ENCODE measurements at places on chromosomes 3 and 15. TPM values are rescaled to one million over a fixed set of nuclear protein-coding genes. Genes with fewer than 3 reads are reported as not detected.

CALML4 gene
- 56.3 TPM for total RNA-seq

DNA sequence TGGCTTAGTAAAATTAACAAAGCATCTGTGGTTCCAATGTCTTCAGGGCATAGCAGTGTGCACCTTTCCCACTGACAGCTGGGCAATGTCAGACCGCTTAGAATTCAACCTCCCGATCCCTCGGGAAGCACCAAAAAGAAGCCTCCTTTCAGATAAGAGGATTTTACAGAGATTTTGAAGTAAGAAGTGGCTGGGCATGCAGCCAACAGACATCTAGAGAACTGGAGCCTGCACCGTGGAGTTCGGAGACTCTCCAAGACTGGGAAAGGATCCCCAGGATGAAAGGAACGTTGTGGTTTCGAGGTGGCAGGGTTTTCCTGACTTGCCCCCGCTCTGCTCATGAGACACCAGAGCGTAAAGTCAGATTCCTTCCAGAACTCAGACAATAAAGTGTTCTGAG is 5.3 kb downstream of the FAM174B start:
- no peak overlapping the region for H3K27ac ChIP-seq
- H3K4me3 ChIP-seq: no peak overlapping the region
- DNase-seq: no peak
- no peaks in the 10 kb centered on the region for H3K27me3 ChIP-seq

CADPS gene
- total RNA-seq: 13.1 TPM

TMOD2 gene
- 6.1 TPM for total RNA-seq

GRCh38 chr15:62983956-62984355 is 58.6 kb upstream of the TPM1 start:
- no peaks in the 10 kb centered on the region for H3K36me3 ChIP-seq
- H3K4me1 ChIP-seq: no peaks in the 10 kb centered on the region
- no peak for DNase-seq

GRCh38 chr15:27796405-27797320 is 302.5 kb downstream of the OCA2 start:
- H3K4me1 ChIP-seq: no peaks in the 10 kb centered on the region
- no peak overlapping the region for H3K27ac ChIP-seq
- no peaks in the 10 kb centered on the region for H3K36me3 ChIP-seq
- DNase-seq: no peak
- no peaks in the 10 kb centered on the region for H3K27me3 ChIP-seq

GPR27 gene
- not detected for total RNA-seq

GRCh38 chr3:72591522-72592421 is 256.5 kb downstream of the SHQ1 start:
- no peaks in the 10 kb centered on the region for H3K27me3 ChIP-seq
- DNase-seq: peak; percentile 23
- H3K27ac ChIP-seq: no peak overlapping the region

DNA sequence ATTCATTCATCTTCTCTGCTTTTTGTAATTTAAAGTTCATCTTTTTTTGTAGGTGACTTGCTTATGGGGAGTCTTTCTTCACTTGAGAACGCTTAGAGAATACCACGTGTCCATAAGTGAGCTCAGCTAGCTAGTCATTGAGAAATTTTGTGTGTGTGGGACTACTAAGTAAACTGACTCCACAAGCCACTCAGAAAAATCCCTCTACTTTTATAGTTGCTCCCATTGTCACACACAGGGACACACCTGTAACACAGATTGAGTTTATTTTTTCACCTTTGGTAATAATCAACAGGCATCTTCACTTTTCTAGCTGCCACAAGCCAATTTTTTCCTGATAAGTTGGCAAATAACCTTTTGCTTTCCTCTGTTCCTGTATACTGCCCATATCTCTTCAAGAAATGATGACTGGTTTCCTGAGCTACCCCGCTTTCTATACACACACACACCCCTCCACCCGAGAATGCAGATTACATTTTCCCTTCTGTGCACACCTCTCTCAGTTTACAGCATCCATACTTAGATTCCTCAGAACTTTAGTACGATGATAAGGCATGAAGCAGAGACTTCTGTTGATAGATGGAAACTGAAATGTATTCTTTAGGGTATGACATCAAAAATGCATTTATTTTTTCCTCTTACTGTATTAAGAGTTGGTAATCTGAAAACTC is 4.6 kb downstream of the TSC22D2 start:
- H3K4me1 ChIP-seq: peaks cover 23% of the 10 kb centered on the region
- peak overlapping the region; percentile 15 for H3K4me3 ChIP-seq
- H3K27ac ChIP-seq: no peak overlapping the region
- no peak for DNase-seq
- H3K36me3 ChIP-seq: no peaks in the 10 kb centered on the region

GRCh38 chr3:123508178-123508577 is 59.3 kb upstream of the ADCY5 start:
- no peaks in the 10 kb centered on the region for H3K4me1 ChIP-seq
- no peak for DNase-seq
- H3K27ac ChIP-seq: no peak overlapping the region
- no peaks in the 10 kb centered on the region for H3K36me3 ChIP-seq
- H3K27me3 ChIP-seq: no peaks in the 10 kb centered on the region
- no peak overlapping the region for H3K4me3 ChIP-seq

DNA sequence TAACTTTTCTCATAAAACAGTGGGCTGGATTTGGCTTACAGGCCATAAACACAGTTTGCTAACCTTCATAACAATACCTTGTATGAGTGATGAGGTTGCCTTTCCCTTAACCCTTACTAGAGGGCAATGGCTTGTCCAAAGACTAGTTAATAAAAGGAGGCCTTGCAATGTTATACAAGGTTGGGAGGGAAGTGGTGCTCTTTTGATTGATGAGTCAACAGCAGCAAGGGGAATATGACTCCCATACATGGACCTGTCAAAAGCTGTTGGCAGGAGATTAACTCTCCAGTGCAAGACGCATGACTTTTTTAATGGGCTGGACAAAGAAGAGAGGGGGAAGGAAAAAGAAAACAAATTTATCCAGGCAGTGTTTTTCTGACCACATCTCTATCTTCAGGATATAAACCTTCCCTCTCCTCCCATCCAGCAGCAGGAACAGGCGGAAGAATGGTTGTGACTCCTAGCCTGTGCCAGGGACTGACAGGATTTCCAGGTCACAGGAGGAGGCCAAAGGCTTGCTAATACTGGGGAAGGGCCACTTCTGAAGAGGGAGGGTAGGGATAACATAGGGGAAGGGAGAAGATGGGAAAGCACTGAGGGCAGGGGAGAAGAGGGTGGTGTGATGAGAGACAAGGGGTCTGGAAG is 35.2 kb upstream of the ARL14 start:
- no peaks in the 10 kb centered on the region for H3K4me1 ChIP-seq
- no peak overlapping the region for H3K27ac ChIP-seq
- DNase-seq: no peak
- no peaks in the 10 kb centered on the region for H3K36me3 ChIP-seq
- no peaks in the 10 kb centered on the region for H3K27me3 ChIP-seq
- H3K4me3 ChIP-seq: no peak overlapping the region

DNA sequence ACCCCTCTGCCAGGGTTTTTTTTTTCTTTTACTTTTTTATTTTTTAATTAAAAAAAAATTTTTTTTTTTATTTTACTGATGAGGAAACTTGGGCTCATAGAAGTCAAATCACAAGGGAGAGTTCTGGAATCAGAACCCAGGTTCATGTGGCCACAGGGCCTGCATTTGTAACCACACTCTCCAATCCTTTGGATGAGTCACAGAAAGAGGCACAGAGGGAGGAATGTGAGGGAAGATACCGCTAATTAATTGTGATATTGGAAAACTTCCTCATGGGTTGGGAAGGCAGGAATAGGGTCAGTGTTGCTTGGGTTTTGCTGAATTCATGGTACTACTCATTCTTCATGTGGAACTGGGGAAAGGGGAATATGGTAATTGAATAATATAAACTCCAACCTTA is 132.9 kb upstream of the SLC6A11 start:
- no peaks in the 10 kb centered on the region for H3K36me3 ChIP-seq
- no peak overlapping the region for H3K27ac ChIP-seq
- no peak overlapping the region for H3K4me3 ChIP-seq
- H3K27me3 ChIP-seq: no peaks in the 10 kb centered on the region
- no peak for DNase-seq
- no peaks in the 10 kb centered on the region for H3K4me1 ChIP-seq

DNA sequence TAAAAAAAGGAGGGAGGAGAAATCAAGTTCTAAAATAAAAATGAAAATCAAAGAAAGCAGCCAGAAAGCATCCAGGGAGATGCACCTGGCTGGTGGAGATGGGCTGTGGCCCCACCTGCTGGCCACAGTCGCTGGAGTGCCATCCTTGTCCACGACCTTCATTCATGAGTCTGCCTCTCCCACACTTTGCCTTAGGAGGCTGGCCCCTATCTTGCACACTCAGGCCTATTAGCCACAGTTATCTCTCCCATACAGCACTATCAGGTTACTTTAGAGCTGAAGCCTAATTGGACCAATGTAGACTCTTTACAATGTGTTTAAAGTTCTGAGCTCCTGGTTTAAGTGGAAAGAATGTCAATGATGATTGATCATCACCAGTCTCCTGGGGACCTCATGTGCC is 392.0 kb upstream of the RORA start:
- no peaks in the 10 kb centered on the region for H3K4me1 ChIP-seq
- H3K4me3 ChIP-seq: no peak overlapping the region
- no peak for DNase-seq
- no peak overlapping the region for H3K27ac ChIP-seq
- no peaks in the 10 kb centered on the region for H3K27me3 ChIP-seq

GRCh38 chr15:44713006-44713966 is 2.0 kb downstream of the B2M start:
- H3K4me3 ChIP-seq: peak overlapping the region; percentile 95
- H3K27me3 ChIP-seq: no peaks in the 10 kb centered on the region
- H3K36me3 ChIP-seq: no peaks in the 10 kb centered on the region

DNA sequence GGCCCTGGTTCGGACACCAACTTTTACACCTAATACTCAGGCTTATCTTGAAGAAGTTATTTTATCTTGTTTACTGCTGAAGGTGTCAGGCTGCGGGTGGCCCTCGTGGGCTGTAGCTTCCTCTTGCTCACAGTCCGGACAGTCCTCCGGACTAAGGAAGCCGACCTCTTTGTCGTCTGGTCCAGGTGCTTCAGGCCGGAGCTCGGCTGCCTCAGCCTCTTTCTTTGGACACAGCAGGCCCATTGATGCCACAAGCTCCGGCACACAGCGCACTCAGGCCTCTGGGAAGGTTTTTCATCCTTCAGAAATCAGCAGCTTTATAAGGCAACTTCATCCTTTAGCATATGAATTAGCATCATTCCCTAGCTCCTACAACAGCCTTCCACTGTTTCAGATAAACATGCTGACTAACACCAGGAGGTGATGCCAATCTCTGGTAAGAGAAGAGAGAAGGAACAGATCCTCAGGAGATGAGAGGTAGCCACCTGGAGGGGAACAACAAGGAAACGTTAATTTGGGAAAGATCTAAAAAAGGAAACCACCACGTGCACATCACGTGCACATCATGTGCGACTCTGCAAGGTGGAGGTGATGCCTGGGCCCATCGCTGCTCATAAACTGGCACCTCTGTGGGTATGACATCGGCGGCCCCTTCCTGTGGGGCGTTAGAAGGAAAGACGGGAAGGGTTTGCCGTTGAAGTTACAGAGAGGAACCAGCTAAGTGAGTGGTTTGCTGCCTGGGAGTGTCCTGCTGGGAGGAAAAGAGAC is 4.4 kb upstream of the CHAC1 start:
- H3K4me3 ChIP-seq: no peak overlapping the region
- peak overlapping the region; percentile 68 for H3K27ac ChIP-seq
- peaks cover 10% of the 10 kb centered on the region for H3K4me1 ChIP-seq
- H3K27me3 ChIP-seq: no peaks in the 10 kb centered on the region

DNA sequence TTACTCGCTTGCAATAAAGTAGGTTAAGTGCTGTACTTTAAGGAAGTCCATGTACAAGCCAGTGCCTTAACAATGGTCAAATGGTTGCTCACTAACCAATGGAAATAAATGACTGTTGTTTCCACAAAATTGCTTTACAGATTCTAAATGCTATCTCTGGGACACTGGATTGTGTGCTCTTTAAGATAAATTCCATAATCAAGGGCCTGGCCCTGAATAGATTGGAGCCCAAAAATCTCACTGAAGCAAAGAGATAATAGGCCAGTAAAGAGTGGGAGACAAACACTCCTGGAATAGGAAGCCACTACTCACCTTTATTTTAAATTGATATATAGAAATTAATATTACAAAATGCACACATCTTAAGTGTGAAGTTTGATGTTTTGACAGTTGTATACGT is 62.4 kb upstream of the GOLGA6B start:
- no peak overlapping the region for H3K4me3 ChIP-seq
- H3K27me3 ChIP-seq: no peaks in the 10 kb centered on the region
- no peaks in the 10 kb centered on the region for H3K4me1 ChIP-seq
- DNase-seq: no peak
- no peaks in the 10 kb centered on the region for H3K36me3 ChIP-seq

DNA sequence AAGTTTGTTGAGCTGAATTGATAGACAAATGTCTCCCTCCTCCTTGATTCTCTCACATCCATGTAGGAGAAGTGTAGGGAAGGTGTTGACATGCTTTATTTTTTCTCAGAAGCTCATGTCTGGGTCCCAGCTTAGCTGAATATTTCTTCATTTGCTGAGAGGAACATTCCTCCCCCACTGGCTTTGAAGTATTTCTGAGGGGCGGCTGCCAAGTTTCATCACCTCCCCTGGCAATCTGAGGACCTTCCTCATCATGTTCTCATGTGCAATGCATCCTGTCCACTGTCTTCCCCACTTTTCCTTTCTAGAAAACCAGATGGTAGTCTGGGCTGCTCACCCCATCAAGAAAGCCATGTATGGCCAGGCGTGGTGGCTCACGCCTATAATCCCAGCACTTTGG is 168.9 kb upstream of the RGMA start:
- no peaks in the 10 kb centered on the region for H3K4me1 ChIP-seq
- no peaks in the 10 kb centered on the region for H3K27me3 ChIP-seq
- H3K27ac ChIP-seq: no peak overlapping the region
- DNase-seq: no peak

Data from transverse colon (tissue), 4 donors.